ENCODE measurements at places on chromosomes 6 and 20.

- DNase-seq = peak; percentile 17
These were observed 11.0 kb upstream of the CFAP206 start for GRCh38 chr6:87396595-87397392.

- DNase-seq = no peak
These were observed 154.5 kb upstream of the PRND start for GRCh38 chr20:4567170-4567569.

DNA sequence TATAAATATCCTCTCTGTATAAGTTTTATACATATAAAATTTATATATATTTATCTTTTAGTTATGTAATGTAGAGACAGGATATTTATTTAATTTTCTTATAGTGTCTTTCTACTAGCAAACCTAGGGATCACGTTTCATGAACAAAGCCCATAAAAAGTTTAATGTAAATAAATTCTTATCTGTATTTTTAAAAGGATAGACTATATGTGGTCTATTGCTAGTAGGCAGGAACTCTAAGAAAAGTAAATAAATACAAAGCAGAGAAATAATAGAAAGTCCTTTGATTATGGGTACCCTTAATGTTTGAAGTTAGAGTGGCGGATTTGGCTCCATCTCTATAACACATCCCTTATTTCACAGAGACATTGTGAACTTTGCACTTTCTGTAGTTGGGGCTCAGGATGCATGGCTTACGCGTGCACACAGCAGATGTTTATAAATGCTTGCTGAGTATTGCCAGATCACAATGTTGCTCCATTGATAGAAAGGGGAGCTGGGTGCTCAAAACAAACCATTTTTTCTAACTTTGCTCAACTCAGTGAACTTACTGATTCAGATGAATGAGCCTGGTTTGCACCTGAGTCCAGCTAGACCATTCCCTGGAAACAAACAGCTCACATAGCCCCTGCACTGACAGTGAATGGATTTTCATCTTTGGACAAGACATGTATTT is 179.1 kb downstream of the SYNE1 start:
- no peak for DNase-seq

GRCh38 chr6:43886067-43886461 is 116.1 kb downstream of the VEGFA start:
- no peak for DNase-seq

- DNase-seq = no peak
These were observed 73.9 kb downstream of the WDR27 start for GRCh38 chr6:169627736-169628607.
